ENCODE measurements at places on chromosomes 16 and 17. TPM values are rescaled to one million over a fixed set of nuclear protein-coding genes. Genes with fewer than 3 reads are reported as not detected.

DNA sequence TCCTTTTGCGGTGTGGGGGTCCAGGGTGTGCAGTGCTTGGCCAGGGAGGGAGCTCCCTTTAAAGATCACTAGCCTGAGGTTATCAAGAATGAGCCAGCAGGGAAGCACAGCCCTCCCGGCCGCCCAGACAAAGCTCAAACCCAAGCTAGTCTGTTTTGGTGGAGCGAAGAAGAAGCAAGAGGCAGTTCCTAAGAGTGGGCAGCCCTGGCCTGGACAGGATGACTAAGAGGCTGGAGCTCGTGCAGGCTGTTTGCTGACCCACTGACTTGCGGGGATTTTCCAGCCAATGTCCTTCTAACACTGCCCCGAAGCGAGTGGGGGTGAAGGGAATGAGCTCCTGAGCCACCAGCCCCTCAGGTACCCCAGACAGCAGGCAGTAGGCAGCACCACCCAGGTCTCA, 134.4 kb downstream of the COPRS start:
- no peak overlapping the region for H3K4me3 ChIP-seq
- DNase-seq: no peak
- H3K4me1 ChIP-seq: no peaks in the 10 kb centered on the region
- no peak overlapping the region for H3K27ac ChIP-seq
- no peaks in the 10 kb centered on the region for H3K27me3 ChIP-seq
- H3K36me3 ChIP-seq: no peaks in the 10 kb centered on the region

GRCh38 chr17:7881276-7882054, 7.1 kb upstream of the CHD3 start:
- H3K27me3 ChIP-seq: no peaks in the 10 kb centered on the region
- peaks cover 4% of the 10 kb centered on the region for H3K36me3 ChIP-seq
- no peak overlapping the region for H3K4me3 ChIP-seq

- no peak for DNase-seq
- H3K4me3 ChIP-seq: no peak overlapping the region
- no peaks in the 10 kb centered on the region for H3K4me1 ChIP-seq
- H3K27ac ChIP-seq: no peak overlapping the region
- H3K36me3 ChIP-seq: peaks cover 50% of the 10 kb centered on the region
Measured at GRCh38 chr16:69365901-69366300, 14.3 kb upstream of the TMED6 start.

- no peak overlapping the region for H3K4me3 ChIP-seq
- DNase-seq: no peak
- H3K36me3 ChIP-seq: no peaks in the 10 kb centered on the region
- H3K4me1 ChIP-seq: no peaks in the 10 kb centered on the region
- H3K27me3 ChIP-seq: no peaks in the 10 kb centered on the region
Measured at GRCh38 chr17:44581868-44582267, 24.6 kb downstream of the FZD2 start.

DNA sequence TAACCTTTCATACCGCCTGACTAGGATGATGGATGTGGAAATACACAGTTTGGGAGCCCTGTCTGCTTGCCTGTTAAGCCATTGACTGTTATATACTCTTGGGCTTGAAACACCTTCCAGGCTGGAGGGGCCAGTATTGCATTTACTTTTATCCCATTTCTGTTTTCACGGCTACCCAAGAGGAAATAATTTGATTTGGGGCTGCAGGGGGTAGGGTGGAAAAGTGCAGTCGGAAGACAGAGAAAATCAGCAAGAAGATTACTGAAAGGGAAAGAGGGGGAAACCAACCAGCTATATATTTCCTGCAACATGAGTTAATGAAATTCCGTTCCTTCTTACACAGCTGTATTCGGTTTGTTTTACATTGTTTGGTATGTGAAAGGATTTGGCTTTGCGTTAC, 202.5 kb downstream of the CDH13 start:
- no peaks in the 10 kb centered on the region for H3K4me1 ChIP-seq
- no peak overlapping the region for H3K4me3 ChIP-seq
- no peak for DNase-seq
- H3K27ac ChIP-seq: no peak overlapping the region
- no peaks in the 10 kb centered on the region for H3K27me3 ChIP-seq

- H3K27ac ChIP-seq: no peak overlapping the region
- no peaks in the 10 kb centered on the region for H3K4me1 ChIP-seq
- no peak overlapping the region for H3K4me3 ChIP-seq
- no peaks in the 10 kb centered on the region for H3K27me3 ChIP-seq
Measured at GRCh38 chr16:75861311-75862097, 135.2 kb upstream of the CPHXL start.

GRCh38 chr17:15981646-15982580, 17.6 kb downstream of the ZSWIM7 start:
- H3K4me1 ChIP-seq: no peaks in the 10 kb centered on the region
- H3K36me3 ChIP-seq: peaks cover 10% of the 10 kb centered on the region
- no peak overlapping the region for H3K4me3 ChIP-seq
- peak overlapping the region; percentile 44 for H3K27ac ChIP-seq
- DNase-seq: no peak
- no peaks in the 10 kb centered on the region for H3K27me3 ChIP-seq

GRCh38 chr17:14664511-14664910, 363.6 kb downstream of the HS3ST3B1 start:
- H3K4me1 ChIP-seq: no peaks in the 10 kb centered on the region
- no peak overlapping the region for H3K4me3 ChIP-seq
- H3K27ac ChIP-seq: no peak overlapping the region
- DNase-seq: no peak
- no peaks in the 10 kb centered on the region for H3K36me3 ChIP-seq

DNA sequence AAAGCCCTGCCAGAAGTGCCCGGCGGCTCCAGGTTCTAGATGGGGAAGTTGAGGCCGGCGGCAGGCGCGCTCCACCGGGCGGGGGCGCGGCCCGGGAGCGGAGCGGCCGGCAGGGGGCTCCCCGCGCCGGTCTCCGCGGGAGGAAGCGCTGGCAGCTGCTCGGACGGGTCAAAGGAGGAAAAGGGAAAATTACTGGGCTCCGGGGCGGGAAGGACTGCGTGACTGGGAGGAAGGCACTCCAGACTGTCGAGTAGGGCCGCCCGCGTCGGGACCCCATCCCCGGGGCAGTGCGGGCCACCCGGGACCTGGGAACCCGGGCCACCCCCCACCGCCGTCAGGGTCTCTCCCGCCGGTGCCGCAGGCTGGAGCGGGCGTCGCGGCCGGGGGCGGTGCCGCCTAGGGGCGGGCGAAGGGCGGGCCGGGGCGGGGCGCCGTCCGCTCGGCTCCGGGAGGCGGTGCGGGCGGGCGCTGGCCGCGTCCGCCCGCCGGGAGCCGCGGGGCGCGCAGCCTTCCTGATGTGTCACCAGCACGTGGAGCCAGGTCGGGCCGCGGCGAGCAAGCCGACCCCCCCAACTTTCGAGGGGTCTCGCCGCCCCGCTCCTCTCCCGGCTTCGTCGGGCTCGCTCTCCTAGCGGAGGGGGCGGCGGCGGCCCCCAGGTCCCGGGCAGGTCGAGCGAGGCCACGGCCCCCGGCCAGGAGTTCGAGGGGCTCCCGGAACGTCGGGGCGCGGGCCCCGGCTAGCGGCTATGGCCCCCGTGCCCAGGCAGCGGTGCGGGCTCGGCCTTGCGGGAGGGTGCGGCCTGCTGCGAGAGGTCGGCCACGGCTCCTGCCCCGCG, 167.5 kb downstream of the RAB11FIP4 start:
- DNase-seq: peak; percentile 37
- no peaks in the 10 kb centered on the region for H3K36me3 ChIP-seq
- H3K27me3 ChIP-seq: no peaks in the 10 kb centered on the region
- peak overlapping the region; percentile 43 for H3K4me3 ChIP-seq
- H3K4me1 ChIP-seq: no peaks in the 10 kb centered on the region

DNA sequence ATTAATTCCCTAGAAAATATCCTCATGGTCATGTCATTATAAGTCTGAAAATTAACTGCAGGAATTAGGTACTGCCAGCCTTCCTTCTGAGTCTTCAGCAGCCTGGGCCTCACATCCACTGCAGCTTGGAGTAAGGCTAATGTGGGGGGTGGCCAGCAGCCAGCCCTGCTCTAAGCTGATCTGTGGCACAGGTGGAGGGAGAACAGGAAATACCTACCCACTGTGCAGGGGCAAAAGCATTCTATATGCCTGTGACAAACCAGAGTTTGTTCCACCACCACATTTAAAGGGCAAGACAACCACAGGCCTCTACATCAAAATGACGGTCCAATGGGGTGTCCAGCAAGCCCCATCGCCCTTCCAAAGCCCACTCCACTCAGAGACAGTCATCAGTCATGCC, 9.4 kb downstream of the NPRL3 start:
- no peak for DNase-seq
- no peak overlapping the region for H3K4me3 ChIP-seq
- H3K4me1 ChIP-seq: no peaks in the 10 kb centered on the region
- H3K36me3 ChIP-seq: no peaks in the 10 kb centered on the region
- no peak overlapping the region for H3K27ac ChIP-seq

GRCh38 chr16:69495821-69496220, 69.9 kb upstream of the NFAT5 start:
- no peaks in the 10 kb centered on the region for H3K36me3 ChIP-seq
- H3K4me3 ChIP-seq: no peak overlapping the region
- no peak overlapping the region for H3K27ac ChIP-seq
- no peaks in the 10 kb centered on the region for H3K4me1 ChIP-seq
- DNase-seq: no peak

- peak overlapping the region; percentile 68 for H3K4me3 ChIP-seq
- peak overlapping the region; percentile 99 for H3K27ac ChIP-seq
- peaks cover 30% of the 10 kb centered on the region for H3K4me1 ChIP-seq
Measured at GRCh38 chr17:68511671-68512246, 471 bp upstream of the PRKAR1A start.

- H3K36me3 ChIP-seq: no peaks in the 10 kb centered on the region
- no peak for DNase-seq
- no peak overlapping the region for H3K27ac ChIP-seq
Measured at GRCh38 chr17:62809656-62810055, 1.5 kb upstream of the MARCHF10 start.

DNA sequence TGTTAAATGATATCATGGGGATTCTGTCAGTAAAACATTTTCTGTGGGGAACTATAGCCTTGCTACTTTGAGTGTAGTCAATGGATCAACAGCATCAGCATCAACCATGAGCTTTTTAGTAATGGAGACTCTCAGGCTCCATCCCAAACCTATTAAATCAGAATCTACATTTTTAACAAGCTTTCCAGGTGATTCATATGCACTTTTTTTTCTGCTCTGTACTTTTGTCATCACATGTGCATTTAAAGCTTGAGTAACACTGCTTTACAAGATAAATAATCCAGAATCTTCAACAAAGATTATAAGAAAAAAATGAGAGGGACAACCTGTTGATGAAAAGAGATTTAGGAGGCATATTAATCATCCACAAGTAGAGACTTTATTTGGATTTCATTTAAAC, 23.5 kb downstream of the NUP93 start:
- no peak overlapping the region for H3K4me3 ChIP-seq
- H3K36me3 ChIP-seq: no peaks in the 10 kb centered on the region
- no peaks in the 10 kb centered on the region for H3K4me1 ChIP-seq
- no peaks in the 10 kb centered on the region for H3K27me3 ChIP-seq
- no peak for DNase-seq

GRCh38 chr17:64491034-64491860, 5.6 kb downstream of the POLG2 start:
- H3K4me1 ChIP-seq: peaks cover 29% of the 10 kb centered on the region
- peaks cover 16% of the 10 kb centered on the region for H3K36me3 ChIP-seq
- H3K4me3 ChIP-seq: no peak overlapping the region

GRCh38 chr16:88495268-88495772, 42.2 kb downstream of the ZFPM1 start:
- no peak overlapping the region for H3K4me3 ChIP-seq
- H3K36me3 ChIP-seq: no peaks in the 10 kb centered on the region
- H3K27ac ChIP-seq: no peak overlapping the region
- H3K27me3 ChIP-seq: no peaks in the 10 kb centered on the region
- no peaks in the 10 kb centered on the region for H3K4me1 ChIP-seq
- DNase-seq: no peak

GRCh38 chr16:11640987-11641817, 27.1 kb upstream of the SNN start:
- H3K36me3 ChIP-seq: no peaks in the 10 kb centered on the region
- peak; percentile 14 for DNase-seq
- peaks cover 16% of the 10 kb centered on the region for H3K4me1 ChIP-seq
- H3K27ac ChIP-seq: no peak overlapping the region

GRCh38 chr17:73765824-73766563, 121.7 kb upstream of the SDK2 start:
- no peaks in the 10 kb centered on the region for H3K4me1 ChIP-seq
- no peaks in the 10 kb centered on the region for H3K36me3 ChIP-seq
- no peak overlapping the region for H3K27ac ChIP-seq
- no peaks in the 10 kb centered on the region for H3K27me3 ChIP-seq
- H3K4me3 ChIP-seq: no peak overlapping the region

DNA sequence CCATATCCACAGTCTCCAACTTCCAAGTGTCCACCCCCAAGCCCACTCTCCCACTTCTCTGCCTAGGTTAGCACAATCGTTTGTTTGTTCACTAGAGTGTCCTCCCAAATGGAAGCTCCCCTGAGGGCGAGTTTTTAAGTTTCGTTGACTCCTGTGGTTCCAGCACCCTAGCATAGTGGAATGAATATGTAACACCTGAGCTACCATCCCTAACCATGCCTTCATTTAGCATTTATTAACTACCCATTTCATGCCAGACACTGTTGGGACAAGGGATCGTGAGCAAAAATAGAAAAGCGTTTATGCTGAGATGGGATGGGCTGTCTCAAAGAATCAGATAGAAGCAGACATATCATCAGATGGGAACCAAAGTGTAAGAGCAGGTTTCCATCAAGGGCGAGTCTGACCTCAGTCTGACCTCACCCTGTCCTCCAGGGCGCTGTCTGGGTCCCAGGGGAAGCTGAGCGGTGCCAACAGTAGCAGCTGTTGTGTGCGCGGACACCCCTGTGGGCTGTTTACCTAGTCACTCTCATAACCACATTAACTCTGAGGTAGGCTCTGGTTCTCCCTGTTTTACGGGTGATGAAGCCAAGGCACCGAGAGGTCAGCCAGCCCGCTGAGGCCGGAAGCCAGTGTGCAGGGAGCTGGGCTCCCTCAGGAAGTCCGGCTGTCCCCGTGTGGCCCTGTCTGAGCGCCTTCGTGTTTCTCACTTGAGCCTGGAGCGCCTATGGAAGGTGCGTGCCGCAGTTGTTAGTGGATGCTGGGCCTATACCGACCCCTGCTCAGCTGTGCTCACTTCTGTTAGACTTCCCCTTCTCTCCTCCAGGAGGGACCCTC, 6.2 kb downstream of the CNP start:
- H3K27ac ChIP-seq: no peak overlapping the region
- H3K27me3 ChIP-seq: no peaks in the 10 kb centered on the region
- no peak for DNase-seq
- H3K36me3 ChIP-seq: peaks cover 36% of the 10 kb centered on the region

Gene SPAG7
- total RNA-seq: 64.2 TPM

Gene SOCS1
- total RNA-seq: 128 TPM

Gene ORC6
- total RNA-seq: 56.6 TPM

Gene NLRC5
- total RNA-seq: 173 TPM

Gene KRTAP2-3
- not detected for total RNA-seq

Gene GPR139
- not detected for total RNA-seq

Gene CSH1
- total RNA-seq: not detected

Gene HSF4
- total RNA-seq: 13.3 TPM

Gene HOXB8
- not detected for total RNA-seq

Gene FOXL1
- total RNA-seq: not detected

Gene DPEP1
- total RNA-seq: not detected
